ENCODE measurements at places on chromosomes 12 and 14.
A peak's percentile ranks its signal among the peaks of the same experiment; 100 is the strongest.

DNA sequence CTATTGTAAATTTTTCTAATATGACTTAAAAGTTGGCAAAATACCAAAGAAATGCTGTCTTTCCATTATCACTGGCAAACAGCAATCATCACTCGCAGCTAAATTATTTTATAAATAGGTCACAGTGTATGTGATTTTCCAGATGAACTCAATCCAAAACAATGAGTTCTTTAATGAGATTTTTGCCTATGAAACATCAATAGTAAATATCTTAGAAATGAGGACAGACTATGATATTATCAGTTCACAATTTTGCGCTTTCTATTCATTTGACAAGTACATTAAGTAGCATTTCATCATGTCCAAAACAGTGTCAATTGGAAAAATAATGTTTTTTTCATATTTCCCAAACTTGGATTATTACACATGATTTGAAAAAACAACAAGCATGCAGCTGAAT, 65.7 kb downstream of the PIK3C2G start:
- no peak for DNase-seq

- DNase-seq: peak; percentile 10
Measured at GRCh38 chr12:28620281-28620680, 430.0 kb downstream of the CCDC91 start.

DNA sequence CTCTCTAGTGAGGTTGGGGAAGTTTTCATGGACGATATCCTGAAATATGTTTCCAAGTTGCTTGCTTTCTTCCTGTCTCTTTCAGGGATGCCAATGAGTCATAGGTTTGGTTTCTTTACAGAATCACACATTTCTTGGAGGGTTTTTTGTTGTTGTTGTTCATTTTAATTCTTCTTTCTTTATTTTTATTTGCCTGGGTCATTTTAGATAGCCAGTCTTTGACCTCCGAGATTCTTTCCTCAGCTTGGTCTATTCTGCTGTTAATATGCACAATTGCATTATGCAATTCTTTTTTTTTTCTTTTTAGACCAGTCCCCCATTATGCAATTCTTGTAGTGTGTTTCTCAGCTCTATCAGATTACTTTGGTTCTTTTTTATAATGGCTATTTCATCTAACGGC, 338.9 kb downstream of the AEBP2 start:
- no peak for DNase-seq

GRCh38 chr14:45891417-45892080, 638.5 kb upstream of the MIS18BP1 start:
- no peak for DNase-seq

DNA sequence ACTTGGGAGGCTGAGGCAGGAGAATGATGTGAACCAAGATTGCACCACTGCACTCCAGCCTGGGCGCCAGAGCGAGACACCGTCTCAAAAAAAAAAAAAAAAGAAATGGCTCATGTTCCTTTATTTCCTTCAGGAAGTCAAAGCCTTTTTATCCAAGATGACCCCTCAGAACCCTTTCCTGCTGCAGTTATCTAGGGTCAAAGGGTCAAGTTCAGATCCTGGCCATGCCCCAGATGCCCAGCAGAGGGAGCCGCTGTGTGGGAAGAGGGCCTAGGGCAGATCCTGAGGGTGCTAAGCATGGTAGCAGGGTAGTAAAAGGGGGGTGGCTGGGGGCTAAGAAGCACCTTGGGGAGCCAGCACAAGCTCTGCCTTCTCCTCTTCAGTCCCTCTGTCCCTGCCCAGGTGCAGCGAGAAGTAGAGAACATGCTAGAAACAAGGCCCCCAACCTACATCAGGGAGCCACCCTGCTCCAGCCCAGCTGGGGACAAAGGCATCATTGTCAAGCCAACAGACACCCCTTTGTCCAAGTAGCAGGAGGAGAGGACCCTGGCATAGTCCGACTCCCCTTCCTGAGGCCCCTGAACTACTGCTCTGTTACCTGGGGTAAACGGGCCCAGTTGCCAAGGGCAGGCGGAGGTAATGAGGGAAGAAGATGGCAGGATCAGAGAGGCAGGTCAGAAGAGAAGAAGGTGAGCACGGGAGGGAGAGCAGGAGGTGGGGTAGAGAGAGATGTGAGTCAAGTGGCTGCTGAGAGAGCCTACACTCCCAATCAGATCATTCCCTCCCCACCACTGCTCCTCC, 6.5 kb downstream of the NFE2 start:
- no peak for DNase-seq

DNA sequence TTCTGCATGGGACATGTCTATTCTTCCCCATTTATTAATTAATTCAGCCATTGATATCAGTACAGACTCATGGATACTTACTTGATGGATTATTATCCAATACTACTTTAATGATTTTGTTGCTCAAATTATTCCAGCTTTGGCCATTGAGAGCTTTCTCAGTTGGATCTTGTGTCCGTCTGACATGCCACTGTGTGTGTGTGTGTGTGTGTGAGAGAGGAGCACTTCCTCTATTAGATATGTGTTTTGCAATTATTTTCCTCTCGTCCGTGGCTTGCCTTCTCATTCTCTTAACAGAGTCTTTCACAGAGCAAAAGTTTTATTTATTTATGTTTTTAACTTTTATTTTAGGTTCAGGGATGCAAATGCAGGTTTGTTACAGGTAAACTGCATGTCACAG, 194.2 kb downstream of the ADGRD1 start:
- no peak for DNase-seq

- no peak for DNase-seq
Measured at GRCh38 chr12:6226679-6227051, 26.5 kb downstream of the CD9 start.

DNA sequence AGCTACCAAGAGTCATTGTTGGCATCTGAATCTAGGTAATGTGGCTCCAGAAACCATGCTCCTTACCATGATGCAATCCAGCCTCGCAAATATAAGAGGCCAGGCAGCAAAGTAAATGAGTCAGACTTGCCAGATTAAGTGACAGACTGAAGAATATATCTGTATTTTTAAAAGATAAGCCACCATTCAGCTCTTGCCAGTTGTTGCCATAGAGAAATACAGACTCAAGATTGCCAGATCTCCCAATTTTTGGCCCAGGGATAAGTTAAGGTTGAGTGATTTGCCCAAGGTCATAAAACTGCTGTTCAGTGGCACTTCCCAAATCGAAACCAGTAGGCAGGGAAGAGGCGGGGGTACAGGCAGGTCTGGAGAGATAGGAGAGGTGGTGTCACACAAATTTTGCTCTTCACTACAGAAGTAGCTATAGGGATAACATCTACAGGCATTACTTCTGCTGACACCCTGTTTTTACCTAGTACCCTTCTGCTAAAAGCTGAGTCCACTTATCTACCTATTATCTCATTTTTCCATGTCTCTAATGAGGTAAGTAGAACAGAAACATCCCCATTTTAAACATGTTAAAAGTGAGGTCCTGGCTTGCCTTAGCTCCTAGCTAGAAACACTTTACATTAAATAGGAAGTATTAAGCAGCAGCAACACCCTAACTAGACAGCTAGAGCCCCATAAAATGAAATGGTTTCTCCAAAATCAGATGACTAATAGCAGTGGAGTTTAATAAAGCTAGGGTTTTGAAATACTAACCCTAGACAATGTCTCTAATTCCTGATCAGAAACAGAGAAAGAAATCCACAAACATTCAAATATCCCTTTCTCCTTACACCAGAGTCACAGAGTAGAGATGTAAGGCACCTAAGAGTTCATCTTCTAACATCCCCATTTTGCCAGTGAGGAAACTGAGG, 19.5 kb downstream of the DCAF5 start:
- no peak for DNase-seq

DNA sequence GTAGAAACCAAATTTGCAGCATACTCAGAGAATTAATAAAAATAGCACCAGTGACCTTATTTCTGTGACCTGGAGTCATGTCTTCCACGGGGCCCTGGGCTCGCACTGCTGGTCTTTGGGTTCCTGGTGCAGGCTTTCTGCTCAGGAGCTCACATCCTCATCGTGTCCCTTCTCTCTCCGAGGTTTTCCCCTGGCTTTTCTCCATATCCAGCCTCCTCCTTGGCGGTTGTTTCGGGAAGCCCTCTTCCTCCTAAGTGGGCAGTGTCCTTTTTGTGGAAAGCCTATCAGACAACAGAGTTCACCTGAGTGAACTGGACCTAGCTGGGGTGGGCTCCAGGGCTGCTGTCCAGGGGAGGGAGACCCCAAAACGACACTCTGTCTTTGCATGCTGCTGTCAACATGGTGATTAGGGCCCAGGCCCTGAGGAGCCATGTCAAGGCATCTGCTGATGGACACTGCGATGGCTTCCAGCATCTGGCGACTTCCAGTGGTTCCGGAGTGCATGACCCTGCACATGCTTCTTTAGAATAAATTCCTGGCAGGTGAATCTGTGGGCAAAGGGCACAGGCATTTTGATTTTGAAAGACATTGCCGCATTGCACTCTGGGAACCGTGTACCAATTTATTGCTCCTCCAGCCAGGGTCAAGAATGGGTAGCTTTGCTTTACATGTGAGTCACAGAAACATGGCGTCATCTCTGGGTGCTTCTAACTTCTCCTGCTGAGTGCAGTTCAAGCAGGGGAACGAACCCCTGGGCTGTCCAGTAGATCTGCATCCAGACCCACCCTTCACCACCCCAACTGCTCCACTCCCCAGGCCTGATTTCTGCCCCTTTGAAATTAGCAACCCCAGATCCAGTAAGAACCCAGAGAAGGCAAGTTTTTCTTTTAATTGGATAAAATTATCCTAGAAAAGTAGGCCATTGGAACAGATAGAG, 136.8 kb downstream of the ADGRD1 start:
- DNase-seq: no peak

- peak; percentile 59 for DNase-seq
Measured at GRCh38 chr14:52950898-52951680, at the start of gene FERMT2. Gene FERMT2 (minus strand): TSS chr14:52951050. CDS start chr14:52950568, 482 bp downstream.

DNA sequence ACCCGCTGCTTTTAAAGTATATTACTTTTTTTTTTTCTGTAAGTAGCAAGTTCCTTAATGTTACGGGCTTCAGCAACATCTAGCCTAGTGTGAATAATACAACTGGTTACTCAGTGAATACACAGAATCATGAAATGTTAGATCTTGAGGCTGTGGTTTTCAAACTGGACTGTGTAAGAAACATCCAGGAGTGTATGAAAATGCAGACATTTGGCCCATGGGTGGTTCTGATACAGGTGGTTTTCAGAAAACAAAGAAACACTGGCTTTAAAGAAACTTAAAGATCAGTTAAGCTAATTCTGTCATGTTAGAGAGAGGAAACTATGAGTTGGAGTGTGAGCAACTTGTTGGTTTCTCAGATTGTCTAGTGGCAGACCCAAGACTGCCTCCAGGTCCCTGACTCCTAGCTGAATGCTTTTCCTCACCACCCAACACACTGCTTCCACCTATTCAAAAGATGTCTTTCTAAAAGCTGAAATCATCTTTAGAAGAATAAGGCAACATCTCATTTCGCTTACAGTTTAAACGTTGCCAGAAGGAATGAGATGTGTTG, 36.1 kb downstream of the TBC1D30 start:
- no peak for DNase-seq

All from NCI-H526 treated with DMSO at 0.1 percent for 48 hours (cell line).